ENCODE measurements at places on chromosomes 13 and 19.

DNA sequence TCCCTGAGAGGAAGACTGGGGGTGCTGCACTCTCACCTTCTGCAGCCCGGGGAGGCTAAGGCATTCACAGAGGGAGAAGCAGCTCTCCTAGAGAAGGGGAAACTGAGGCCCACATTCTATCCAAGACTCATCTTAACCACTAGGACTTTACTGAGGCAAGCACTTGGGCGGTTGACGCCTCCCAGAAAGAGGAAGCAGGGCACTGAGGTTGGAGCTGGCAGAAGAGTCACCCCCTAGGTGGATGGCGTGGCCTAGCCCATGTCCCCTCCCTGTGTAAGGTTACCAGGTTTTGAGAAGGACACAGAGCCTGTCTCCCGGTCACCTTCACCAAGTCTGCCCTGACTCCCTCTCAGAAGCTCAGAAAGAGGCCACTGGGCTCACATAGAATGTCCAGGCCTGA lies 2.7 kb downstream of the S1PR2 start:
- no peak for DNase-seq

GRCh38 chr13:91745967-91746366 lies 347.5 kb downstream of the GPC5 start:
- no peak for DNase-seq

DNA sequence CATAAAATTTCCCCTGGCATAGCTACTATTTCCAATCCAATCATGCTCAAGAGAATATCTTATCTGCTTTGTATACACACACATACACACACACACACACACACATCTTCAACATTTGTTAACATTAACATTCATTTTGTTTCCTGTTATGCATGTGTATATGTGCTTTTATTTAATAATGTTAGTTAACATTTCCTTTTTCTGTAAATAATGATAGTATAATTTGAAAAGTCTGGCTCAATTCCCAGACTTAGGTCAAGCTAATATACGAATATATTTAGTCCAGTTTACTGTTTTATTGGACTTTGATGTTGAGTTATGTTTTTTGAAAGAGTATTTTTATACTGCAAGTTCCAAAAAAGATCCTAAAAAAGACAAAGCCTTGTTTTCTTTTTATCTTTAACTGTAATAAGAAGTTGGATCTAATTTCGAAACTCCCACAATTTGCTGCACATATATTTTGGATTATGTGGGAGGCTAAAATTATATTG lies 1072.4 kb downstream of the EFNB2 start:
- DNase-seq = no peak

- DNase-seq = no peak
Measured at GRCh38 chr13:24264976-24265375, 44.4 kb upstream of the C1QTNF9 start.

DNA sequence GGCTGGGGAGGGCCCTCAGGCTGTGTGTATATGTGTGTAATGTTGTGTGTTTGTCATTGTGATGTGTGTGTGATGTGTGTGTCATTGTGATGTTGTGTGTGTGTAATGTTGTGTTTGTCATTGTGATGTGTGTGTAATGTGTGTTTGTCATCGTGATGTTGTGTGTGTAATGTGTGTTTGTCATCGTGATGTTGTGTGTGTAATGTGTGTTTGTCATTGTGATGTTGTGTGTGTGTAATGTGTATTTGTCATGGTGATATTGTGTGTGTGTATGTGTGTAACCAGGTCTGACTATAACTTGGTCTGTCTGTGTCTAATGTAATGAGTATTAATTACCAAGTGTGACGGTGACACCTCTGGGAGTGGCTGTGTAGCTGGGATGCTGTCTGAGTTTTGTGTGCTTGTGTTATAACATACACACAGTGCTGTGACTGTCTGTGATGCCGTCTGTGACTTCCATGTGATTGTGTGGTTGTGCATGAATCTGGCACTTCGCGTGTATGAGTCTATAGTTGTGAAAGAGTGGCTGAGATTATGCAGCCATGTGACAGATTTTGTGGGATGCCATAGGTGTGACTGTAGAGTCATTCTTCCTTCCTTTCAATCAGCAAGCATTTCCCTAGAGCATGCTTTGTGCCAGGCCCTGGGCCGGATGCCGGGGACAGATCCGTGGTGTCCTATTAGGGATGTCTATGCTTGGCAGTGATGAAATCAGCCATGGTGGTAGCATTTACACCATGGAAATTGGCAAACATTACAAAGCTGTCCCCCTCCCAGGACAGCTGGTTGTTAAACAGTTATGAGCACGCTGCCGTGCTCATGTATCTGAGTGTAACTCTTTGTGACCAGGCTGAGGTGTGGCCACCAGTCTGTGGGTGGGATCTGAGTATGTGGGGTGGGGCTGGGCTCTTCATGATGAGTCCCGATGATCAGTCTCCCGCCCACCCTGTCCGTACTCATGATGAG lies 6.4 kb downstream of the TNFSF14 start:
- DNase-seq = peak; percentile 36
